ENCODE measurements at places on chromosomes 3 and 15. TPM values are rescaled to one million over a fixed set of nuclear protein-coding genes. Genes with fewer than 3 reads are reported as not detected.

DNA sequence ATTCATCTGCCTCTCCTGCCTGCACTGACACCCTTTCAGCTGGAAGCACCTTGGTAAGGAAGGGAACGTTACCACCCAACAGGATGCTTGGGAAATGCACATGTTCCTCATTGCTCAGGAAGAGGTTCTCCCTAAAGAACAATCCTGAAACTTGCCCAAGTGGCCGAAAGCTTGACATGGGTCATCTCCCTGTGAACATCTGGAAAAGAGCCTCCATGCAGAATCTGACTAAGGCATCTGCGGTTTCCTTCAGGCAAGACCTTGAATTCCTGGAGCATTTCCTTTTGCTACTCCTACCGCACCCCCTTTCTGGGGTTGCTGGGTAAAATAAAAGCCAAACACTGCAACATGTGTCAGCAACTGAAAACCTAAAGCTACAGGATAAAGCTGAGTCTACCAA, 68.7 kb upstream of the SNRK start:
- no peaks in the 10 kb centered on the region for H3K27me3 ChIP-seq
- H3K27ac ChIP-seq, result no peak overlapping the region
- DNase-seq, result no peak
- no peaks in the 10 kb centered on the region for H3K36me3 ChIP-seq

GRCh38 chr3:87997298-87997697, 61.5 kb downstream of the CGGBP1 start:
- no peaks in the 10 kb centered on the region for H3K27me3 ChIP-seq
- no peaks in the 10 kb centered on the region for H3K4me1 ChIP-seq
- DNase-seq, result no peak
- H3K4me3 ChIP-seq, result no peak overlapping the region
- no peaks in the 10 kb centered on the region for H3K36me3 ChIP-seq
- no peak overlapping the region for H3K27ac ChIP-seq

GRCh38 chr3:58170376-58170775, 40.4 kb downstream of the DNASE1L3 start:
- H3K4me1 ChIP-seq, result peaks cover 5% of the 10 kb centered on the region
- peaks cover 2% of the 10 kb centered on the region for H3K27me3 ChIP-seq
- H3K27ac ChIP-seq, result no peak overlapping the region
- H3K4me3 ChIP-seq, result no peak overlapping the region
- DNase-seq, result no peak

DNA sequence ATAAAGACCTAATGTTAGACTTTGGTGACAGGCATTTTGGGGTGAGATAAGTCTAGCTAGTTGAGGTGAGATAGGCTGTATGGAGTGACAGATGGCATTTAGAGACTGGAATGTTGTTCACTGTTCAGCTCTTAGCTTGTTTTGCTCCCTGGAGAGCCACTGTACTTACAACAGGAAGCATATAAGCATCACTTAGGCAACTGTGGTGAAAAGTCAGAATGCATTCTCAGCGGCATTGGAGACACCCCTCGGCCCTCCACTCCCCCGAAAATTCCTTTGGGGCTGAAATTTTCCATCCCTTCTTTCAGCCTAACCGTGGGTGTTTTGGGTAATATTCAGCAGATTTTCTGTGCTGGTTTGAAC, 73.4 kb downstream of the SLCO3A1 start:
- H3K4me1 ChIP-seq, result peaks cover 13% of the 10 kb centered on the region
- no peaks in the 10 kb centered on the region for H3K36me3 ChIP-seq
- DNase-seq, result peak; percentile 29
- no peak overlapping the region for H3K4me3 ChIP-seq

Gene PPP1R14D
- not detected for total RNA-seq
